Naive thymus-derived CD8-positive, alpha-beta T cell (primary cell): ENCODE measurements at places on chromosomes 2 and 18.

DNA sequence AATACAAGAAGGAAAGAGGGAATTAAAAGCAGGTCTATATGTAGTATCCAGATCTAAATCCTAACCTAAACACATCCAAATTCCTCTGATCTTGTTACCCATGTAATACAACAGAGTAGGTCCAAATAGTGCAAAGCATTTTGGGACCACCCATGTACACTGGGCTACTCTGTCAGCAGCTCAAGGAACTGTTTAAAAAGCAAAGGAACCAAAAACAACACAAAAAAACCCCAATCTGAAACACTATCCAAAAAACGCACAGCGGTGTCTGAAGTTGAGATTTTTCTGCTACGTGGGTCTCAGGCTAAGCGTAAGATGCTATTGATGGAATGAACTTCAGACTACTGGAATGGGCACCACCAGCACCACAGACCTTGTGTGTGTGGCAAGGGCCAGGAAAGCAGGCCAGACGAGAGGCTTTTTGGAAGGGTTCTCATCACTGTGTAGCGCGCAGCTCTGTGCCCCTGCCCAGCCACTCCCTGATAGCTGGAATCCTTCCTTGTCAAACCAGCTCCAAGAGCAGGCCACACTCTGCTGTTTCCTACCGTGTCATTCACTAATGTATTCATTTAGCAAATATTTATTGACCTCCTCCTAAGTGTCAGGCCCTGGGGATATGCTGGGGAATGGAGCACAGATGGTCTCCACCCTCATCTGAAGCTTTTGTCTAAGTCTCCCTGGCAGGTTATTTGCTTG, 101.4 kb downstream of the COLEC12 start:
- DNase-seq: no peak

DNA sequence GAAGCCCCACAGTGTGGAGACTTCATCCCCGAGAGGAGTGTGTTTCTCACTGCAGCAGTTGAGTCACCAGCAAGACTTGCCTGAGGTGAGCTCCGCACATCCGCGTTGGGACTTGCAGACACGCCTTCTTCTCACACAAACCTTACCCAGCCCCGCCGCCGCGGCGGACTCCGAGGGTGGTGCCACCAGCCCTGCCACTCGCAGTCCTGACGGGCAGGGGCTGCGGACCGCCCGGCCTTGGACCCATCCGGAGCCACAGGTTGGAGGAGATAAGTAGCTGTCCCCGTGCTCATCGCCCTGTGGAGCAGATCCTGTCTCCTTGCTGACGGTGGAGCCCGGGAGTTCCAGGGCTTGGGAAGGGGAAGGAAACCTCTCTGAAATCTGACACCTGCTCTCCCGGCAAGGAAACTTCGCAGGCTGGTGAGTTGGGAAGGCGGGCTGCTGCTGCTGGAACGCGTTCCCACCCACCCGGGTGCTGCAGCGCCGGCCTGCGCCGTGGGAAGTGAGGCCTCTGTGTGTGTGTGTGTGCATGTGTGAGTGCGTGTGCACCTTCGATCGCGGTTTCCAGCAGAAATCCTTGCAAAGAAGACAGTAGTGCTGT, at the start of gene RAB27B:
Gene RAB27B (plus strand): TSS at position 197 of the 601 bp plus-strand sequence. CDS start 49,109 bp downstream, outside the sequence.
- peak; percentile 22 for DNase-seq

DNA sequence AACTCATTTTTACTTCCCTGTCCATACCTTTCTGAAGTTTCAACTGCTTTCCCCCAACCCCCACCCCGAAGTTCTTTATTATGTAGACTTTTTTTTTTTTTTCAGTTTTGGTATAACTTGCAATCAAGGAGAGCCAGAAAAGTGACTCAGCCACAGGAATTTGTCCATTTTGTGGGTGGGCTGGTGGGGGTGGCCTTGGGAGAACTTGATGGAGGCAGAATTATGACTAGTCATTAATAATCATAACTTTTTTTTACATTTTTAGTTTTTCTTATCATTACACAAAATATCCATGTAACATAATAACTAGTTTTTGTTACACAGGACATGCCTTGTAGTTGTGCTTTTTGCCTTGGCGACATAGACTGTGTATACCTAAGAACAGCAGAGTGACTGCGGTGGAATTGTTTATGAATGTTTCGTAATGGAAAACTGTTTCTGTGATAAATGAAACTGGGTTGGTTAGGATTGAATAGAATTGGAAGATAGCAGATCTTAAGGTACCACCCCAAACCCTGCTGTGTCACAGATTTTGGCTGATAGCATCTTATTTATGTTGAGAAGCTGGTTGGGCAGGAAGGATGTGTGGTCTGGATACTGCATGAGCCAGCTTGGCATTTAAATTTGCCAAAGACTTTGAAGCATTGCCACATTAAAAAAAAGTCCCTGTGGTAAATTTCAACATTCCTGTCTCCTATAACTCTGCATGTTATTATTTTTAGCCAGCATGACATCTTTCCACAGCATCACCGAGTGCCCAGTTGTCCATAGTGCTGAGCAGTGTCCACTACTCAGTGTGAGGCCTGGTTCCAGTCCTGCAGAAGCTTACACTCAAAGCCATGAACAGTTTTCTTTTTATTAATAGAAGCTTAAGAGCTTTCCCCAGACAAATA, 30.7 kb downstream of the LYPD6B start:
- DNase-seq: peak; percentile 10

DNA sequence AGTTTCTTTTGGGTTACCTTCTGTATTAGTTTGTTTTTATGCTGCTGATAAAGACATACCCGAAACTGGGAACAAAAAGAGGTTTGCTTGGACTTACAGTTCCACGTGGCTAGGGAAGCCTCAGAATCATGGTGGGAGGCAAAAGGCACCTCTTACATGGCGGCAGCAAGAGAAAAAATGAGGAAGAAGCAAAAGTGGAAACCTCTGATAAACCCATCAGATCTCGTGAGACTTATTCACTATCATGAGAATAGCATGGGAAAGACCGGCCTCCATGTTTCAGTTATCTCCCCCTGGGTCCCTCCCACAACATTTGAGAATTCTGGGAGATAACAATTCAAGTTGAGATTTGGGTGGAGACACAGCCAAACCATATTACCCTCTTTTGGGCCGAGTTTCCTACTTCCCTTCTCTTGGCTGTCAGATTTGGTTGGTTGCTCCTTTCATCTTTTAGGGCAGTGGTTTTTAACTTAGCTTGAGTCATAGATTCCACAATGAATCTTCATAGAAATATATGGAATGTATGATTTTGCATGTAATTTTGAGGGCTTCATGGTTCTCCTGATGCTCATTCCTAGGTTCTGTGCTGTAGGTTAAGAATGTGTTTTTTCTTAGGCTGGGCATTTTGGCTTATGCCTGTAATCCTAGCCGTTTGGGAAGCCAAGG, 44.2 kb downstream of the CEP192 start:
- no peak for DNase-seq

DNA sequence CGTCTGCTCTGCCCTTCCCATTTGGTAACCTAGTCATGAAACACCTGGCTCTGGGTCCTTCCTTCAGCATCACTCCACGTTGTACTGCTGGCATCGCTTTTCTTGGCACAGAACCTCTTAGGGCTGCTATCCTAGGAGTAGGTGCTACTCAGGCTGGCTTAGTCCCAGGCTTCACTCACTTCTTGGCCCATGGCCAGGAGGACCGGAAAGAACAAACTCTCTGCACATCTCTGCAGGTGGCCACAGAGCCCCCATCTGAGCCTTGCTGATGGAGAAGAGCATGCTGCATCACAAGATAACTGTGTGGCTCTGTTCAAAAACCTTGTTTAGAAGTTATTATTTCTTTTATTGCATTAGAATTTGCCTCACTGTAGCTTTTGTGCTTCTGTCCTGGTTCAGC, 447.2 kb upstream of the TNP1 start:
- DNase-seq: no peak

DNA sequence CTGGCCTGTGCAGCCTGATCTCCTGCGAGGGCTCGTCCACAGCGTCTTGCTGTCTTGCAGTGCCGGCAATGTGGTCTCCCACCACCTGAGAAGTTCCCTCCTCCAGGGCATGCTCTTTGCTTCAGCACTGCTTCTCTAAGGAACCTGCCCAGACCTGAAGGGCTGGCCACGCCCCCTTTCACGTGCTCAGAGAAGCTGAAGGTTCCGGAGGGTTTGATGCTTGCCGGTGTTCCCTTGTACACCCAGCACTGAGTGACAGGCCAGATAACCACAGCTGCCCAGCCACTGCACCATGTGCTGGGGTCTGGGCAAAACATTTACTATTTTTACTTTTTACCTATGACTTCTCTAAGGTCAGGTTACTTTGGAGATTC, 1.7 kb upstream of the POLR2D start:
- DNase-seq: peak; percentile 75

DNA sequence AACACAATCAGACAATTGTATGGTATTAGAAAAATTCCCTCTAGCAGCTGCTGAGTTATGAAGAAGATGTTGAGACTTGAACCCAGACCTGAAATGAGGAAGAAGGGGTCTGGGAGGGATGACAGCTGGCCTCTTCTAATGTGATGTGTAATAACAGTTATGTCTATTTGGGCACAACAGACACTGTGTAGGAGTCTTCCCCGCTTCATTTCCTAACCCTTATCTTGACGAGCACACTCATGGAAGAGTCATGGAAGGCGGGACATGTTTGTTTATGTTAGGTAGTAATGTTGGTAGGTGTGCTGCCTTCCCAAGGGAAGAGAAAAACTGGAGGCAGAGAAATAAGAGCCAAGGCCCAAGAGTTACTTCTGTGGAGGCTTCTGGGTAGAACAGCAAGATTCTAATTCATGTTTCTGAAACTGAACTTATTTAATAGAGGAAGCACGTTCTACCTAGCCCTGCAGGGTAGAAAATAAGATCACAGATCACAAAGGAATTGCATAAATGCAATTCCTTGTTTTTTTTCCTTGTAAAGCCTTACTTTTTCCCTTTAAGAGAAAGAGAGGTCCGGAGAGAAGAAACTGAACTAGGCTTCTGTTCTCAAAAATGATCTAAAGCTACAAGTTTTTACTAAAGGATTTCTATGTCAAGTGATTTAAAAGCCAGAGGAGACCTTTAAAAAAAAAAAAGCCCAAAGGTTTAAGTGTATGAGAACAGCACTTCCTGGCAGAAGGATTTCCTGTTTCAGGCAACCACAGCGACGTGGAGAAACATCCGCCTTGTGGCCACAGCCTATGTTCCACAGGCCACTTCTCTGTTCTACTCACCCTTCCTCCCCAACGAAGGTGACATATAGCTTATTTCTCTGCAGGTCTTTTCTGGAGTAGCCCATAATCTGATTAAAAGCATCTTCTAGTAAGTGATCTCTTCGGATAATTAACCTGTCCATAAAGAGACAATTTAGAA, 68.5 kb upstream of the STK17B start:
- peak; percentile 81 for DNase-seq
